ENCODE measurements at places on chromosomes 2 and 18.

GRCh38 chr2:45595721-45596435 lies 15.2 kb downstream of the SRBD1 start:
- no peak for DNase-seq

- DNase-seq: no peak
These were observed 100.2 kb downstream of the AP1S3 start for GRCh38 chr2:223737207-223737606.

DNA sequence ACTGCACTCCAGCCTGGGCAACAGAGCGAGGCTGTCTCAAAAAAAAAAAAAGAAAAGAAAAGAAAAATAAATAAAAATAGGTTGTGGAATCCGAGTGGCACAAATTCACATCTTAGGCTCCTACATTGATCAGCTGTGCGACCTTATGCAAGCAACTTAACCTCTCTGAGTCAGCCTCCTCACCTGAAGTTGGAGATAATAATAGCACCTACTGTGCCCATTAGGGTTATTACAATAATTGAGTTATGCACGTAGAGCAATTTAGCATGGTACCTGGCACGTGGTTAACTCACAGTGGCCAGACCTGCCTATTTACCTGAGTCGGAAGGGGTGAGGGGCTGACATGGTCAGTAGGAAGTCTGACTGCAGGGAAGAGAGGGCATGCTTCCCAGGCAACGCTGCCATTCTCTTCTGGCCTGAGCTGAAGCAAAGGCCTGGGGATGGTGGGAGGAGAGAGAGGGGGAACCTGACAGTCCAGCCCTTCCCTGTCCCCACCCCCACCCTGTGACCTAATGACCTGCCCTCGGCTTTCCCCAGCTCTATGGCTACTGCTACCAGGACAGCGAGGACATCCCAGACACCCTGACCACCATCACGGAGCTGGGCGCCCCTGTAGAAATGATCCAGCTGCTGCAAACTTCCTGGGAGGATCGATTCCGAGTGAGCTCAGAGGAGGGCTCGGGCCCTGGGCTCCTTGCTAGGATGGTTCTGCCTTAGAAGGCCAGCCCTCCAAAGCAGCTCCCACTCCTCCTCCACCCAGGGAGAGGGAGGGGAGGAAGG lies 5.1 kb downstream of the PKDCC start:
- DNase-seq: no peak

DNA sequence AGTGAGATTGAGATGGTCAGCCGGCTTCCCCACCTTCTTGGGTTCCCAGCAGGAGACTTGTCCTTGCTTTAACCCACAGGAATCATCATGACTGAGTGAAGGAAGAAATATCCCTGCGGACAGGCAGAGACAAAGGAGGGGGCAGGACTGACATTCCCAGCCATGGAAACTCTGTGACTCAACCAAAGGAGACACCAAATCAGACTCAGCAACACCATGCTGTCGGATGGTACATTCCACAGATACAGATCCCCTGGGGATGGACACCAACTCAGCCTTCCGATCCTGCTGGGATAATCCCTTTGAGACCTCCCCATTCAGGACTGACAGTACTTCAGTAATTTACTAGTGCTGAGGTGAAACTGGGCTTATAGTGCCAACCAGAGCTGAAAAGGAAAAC lies 518.3 kb downstream of the XIRP2 start:
- DNase-seq: no peak

DNA sequence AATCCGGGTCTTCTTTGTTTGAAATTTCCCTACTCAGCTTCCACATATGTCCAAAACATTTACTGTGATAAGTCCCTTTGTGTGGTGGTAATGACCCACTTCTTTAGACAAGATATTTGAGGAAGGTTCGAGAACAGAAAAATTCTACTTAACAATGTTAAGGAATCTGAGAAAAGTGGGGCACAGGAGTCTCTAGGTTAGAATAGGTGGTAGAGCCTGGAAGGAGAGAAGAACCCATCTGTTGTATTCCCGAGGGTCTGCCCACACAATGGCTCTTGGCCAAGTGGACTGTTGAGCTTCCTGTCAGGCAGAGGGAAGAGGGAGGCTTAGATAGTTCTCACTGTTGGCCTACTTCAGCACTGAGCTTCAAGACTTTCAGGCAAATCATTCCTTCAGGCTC lies 4.3 kb downstream of the IGFBP2 start:
- DNase-seq: no peak

DNA sequence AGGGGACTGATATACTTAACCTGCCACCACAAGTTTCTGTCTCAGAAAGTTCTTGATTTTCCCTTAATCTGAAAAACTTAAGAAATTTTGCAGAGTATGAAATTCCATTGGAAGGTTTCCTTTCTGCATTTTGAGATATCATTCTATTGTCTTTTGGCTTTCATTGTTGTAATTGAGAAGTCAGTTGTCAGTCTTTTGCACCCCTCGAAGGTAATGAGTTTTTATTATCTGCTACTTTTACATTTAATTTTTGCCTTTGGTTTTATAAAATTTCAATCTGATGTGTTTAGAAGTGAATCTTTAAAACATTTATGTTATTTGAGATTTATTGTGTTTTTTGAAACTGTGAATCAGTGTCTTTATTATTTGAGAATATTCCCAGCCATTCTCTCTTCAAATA lies 4.8 kb upstream of the IL36A start:
- no peak for DNase-seq

GRCh38 chr2:194826241-194826640 lies 830.8 kb upstream of the SLC39A10 start:
- DNase-seq: no peak

- no peak for DNase-seq
These were observed 653.0 kb upstream of the SLC39A10 start for GRCh38 chr2:195003881-195004471.

DNA sequence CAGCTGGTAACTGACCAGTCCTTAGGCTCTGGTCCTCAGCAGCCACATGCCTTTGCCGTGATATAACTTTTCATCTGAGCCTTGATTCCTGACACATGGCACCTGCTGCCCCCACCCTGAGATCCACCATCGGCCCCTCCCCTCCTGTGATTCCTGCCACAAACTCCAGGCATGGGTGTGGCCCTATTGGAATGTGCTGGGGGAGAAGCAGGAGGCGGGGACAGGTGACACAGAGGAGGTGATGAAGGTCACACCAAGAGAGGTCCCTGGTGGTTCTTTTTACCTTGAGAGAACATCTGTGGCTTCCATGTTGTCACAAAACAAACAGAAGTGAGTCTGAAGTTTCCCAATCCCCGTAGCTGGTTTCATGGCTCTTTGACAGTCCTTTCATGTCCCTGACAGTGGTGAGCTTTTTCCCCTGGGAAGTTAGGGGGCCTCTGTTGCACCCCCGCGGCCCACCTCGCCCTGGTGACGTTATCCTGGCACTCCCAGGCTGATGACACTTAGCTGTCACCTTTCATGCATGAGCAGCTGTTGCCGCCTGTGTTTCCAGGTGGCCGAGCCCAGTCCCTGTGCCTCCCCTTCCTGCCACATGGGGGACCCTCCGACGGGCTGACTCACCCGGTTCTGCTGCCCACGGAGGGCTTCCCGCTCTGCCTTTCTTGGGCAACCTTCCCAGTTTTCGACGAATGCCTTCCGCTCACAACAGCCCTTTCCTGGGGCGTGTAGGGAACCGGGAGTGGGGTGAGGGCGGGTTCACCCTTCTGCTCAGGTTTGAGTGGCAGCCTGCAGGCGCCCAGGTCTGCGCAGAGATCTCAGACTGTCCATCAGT lies 66.3 kb upstream of the GLI2 start:
- no peak for DNase-seq

GRCh38 chr18:58101291-58101794 lies 57.3 kb downstream of the NEDD4L start:
- no peak for DNase-seq

- DNase-seq: no peak
These were observed 50.7 kb downstream of the IL1R2 start for GRCh38 chr2:102042196-102043081.

DNA sequence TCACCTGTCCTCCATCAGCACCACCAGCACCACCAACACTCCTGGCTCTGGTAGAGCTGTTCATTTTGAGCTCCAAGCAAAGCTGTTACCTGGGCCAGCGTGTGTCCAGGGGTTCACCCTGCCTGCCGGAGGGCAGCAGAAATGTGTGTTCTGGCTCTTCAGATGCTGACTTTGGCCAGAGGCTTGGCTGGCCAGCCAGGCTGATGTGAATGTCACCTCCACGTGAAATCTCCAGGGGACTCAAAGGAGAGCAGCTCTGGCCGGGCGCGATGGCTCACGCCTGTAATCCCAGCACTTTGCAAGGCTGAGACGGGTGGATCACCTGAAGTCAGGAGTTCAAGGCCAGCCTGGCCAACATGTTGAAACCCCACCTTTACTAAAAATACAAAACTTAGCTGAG lies 33.5 kb downstream of the CIB4 start:
- DNase-seq: no peak

DNA sequence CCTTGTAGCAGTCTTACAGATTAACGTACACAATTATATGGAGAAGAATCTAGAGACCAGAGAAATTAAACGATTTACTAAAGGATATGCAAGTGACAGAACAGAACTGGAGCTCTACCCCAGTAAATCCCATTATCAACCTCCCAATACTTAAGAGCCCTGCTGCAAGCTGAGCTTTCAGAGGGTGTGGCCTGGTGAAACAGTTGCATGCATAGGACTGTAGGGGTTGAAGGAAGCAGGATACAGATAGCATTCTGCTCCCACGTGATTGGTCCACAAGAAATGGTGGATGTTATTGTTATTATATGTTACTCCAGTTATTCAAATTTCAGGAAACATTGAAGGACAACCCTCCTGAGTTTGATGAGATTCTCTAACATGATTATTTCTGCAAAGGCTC lies 210.8 kb upstream of the THUMPD2 start:
- DNase-seq: no peak

- peak; percentile 40 for DNase-seq
These were observed 1019.6 kb upstream of the PIK3C3 start for GRCh38 chr18:40935423-40935822.

DNA sequence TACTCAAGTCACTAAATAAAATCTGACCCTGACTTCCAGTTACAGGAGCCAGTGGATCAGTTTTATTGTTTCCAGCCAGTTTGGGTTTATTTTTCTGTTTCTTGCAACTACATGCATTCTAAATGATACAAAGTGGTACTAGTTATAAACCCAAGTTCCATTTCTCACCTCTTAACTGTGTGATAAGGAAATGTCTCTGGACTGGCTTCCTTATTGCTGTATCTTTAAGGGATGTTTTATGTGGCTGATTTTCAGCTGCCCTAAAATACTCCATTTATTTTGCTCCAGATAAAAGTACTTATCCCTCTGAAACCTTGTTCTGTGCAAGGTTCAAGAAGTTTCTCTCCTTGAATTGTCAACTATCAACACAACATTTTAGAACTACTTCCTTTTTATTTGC lies 107.9 kb upstream of the DLX2 start:
- DNase-seq: no peak

- no peak for DNase-seq
These were observed 35.6 kb upstream of the FEZ2 start for GRCh38 chr2:36633470-36634092.
